ENCODE measurements at places on chromosomes 13 and 19. TPM values are rescaled to one million over a fixed set of nuclear protein-coding genes. Genes with fewer than 3 reads are reported as not detected.

DNA sequence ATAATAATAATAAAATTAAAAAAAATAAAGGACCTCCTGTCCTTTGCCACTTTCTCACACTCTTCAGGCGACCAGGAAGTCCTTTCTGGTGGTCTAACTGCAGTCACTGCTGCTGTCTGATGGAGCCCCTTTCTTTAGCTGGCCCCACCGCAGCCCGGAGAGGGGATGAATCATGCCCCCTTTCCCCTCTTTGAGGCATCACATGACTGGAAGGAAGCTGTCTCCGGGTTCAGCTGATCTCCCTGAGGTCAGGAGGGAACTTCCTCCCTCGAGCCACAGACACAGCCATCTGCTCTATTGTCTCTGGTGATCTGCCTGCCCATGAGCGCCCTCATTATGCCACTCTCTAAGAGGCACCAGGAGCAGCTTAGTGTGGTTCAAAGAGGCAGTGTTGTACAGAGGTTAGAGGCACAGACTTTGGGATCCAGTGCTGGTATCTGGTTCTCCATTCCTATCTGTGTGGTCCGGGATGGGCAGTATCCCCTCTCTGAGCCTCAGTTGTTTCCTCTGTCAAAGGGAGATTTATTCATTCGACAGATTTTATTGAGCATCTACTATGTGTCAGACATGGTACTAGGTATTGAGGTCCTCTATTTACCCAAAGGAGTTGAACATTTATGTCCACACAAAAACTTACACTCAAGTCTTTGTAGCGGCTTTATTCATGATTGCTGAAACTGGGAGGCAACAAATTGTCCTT lies 30.0 kb downstream of the VAV1 start:
- H3K27me3 ChIP-seq = no peaks in the 10 kb centered on the region
- peak overlapping the region; percentile 40 for H3K4me3 ChIP-seq
- H3K27ac ChIP-seq = peak overlapping the region; percentile 63
- peak; percentile 74 for DNase-seq
- peaks cover 13% of the 10 kb centered on the region for H3K4me1 ChIP-seq
- no peaks in the 10 kb centered on the region for H3K36me3 ChIP-seq

USF2 gene
- total RNA-seq = 152 TPM

- H3K4me1 ChIP-seq = no peaks in the 10 kb centered on the region
- no peak for DNase-seq
- H3K36me3 ChIP-seq = no peaks in the 10 kb centered on the region
- H3K27ac ChIP-seq = no peak overlapping the region
- H3K27me3 ChIP-seq = no peaks in the 10 kb centered on the region
Observed at GRCh38 chr13:91126806-91127205, 220.7 kb upstream of the MIR17HG start.

KIRREL2 gene
- total RNA-seq = not detected

GRCh38 chr19:55913643-55914268 lies 18.4 kb downstream of the NLRP13 start:
- H3K4me3 ChIP-seq = no peak overlapping the region
- no peak for DNase-seq
- H3K27ac ChIP-seq = no peak overlapping the region
- H3K4me1 ChIP-seq = no peaks in the 10 kb centered on the region

DNA sequence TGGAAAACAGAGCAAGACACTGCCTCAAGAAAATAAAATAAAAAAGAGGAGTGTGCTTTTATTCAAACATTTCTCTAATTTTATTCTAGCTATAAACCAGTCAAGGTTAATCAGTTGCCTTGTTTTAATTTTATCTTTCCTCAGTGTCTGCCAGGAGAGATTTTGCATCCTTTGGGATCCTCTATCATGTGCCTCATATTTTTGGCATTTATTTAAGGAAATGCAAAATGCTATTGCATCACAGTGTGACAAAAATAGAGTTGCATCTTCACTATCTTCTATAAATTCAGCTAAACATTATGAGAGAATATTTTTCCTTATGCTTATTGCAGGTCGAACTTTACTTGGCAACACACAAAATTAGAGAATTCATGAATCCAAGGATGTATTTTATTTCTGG lies 639.0 kb upstream of the KLF12 start:
- H3K4me3 ChIP-seq = no peak overlapping the region
- no peaks in the 10 kb centered on the region for H3K36me3 ChIP-seq
- DNase-seq = no peak
- H3K27ac ChIP-seq = no peak overlapping the region

DNA sequence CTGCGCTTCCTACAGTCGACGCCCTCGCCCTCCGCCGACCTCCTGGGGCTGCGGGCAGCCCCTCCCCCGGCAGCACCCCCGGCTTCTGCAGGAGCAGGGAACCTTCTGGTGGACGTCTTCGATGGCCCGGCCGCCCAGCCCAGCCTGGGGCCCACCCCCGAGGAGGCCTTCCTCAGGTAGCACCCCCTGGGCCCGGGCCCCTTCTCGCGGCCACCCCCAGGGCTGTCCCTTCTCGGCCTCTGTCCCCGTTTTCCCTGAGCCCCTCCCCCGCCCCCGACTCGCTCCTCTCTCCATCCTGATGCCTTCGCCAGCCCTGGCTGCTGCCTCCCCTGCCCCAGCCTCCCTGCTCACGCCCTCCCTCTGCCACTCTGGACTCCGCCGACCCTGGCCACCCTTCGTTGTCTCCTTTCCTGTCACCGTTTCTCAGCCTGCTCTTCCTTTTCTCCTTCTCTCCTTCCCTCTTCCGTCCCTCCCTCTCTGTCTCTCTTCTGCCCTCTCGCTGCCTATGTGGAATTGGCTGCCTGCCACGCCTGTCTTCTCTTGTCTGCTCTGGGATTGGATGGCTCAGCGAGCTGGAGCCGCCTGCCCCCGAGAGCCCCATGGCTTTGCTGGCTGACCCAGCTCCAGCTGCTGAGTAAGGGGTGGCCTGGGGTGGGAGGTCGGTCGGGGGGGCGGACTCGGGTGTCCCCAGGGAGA lies 11.0 kb downstream of the FUZ start:
- H3K27me3 ChIP-seq = no peaks in the 10 kb centered on the region
- DNase-seq = no peak
- H3K27ac ChIP-seq = no peak overlapping the region
- peak overlapping the region; percentile 10 for H3K4me3 ChIP-seq
- peaks cover 60% of the 10 kb centered on the region for H3K36me3 ChIP-seq

- H3K27me3 ChIP-seq = no peaks in the 10 kb centered on the region
- H3K4me1 ChIP-seq = no peaks in the 10 kb centered on the region
- no peak for DNase-seq
- H3K4me3 ChIP-seq = no peak overlapping the region
- no peaks in the 10 kb centered on the region for H3K36me3 ChIP-seq
Observed at GRCh38 chr13:92260363-92260762, 861.9 kb downstream of the GPC5 start.

C1QTNF9 gene
- total RNA-seq = not detected

DNA sequence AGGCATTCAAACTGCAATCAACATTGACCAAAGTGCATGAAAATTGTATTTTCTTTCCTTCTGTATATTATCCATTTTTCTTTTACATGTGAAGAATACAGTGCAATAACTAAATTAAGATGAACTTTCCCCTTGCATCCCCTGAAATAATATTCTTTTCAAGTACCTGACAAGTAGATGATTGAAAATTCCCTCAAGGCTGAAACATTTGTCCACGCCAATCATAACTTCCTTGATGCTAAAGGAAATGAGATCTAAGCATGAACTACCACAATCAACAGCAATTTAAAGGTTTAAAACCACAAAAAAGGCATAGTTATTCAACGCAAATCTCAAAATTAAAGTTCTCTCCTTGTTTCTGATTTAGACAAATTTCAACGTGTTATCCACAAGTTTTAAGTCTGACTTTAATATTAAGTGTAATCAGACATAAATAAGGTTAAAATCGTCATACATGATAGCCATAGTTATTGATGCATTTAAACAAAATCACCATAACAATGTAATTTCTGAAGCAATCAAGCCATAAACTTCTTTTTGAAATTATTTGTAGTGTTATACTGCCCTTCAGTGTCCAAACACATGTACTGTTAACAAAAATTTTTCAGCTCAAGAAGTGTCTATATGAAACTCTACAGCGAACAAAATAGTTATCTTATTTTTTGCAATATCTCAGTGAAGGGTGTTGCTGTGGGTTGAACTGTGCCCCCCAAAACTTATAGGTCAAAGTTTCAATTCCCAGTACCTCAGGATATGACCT lies 169.5 kb downstream of the DCLK1 start:
- DNase-seq = no peak
- H3K27me3 ChIP-seq = no peaks in the 10 kb centered on the region
- no peaks in the 10 kb centered on the region for H3K36me3 ChIP-seq
- H3K4me3 ChIP-seq = no peak overlapping the region
- H3K27ac ChIP-seq = no peak overlapping the region

OR7C1 gene
- not detected for total RNA-seq

- no peak overlapping the region for H3K27ac ChIP-seq
- no peak for DNase-seq
- H3K27me3 ChIP-seq = no peaks in the 10 kb centered on the region
Observed at GRCh38 chr19:10116085-10116865, 3.4 kb downstream of the EIF3G start.

GRCh38 chr19:46393456-46394401 lies 19.6 kb downstream of the CCDC8 start:
- H3K27ac ChIP-seq = no peak overlapping the region
- no peak overlapping the region for H3K4me3 ChIP-seq
- peaks cover under 1% of the 10 kb centered on the region for H3K27me3 ChIP-seq
- H3K36me3 ChIP-seq = peaks cover 25% of the 10 kb centered on the region

GRCh38 chr13:106415971-106416370 lies 119.5 kb downstream of the EFNB2 start:
- no peak overlapping the region for H3K4me3 ChIP-seq
- H3K36me3 ChIP-seq = no peaks in the 10 kb centered on the region
- no peaks in the 10 kb centered on the region for H3K4me1 ChIP-seq
- DNase-seq = no peak

- H3K27me3 ChIP-seq = no peaks in the 10 kb centered on the region
- no peak overlapping the region for H3K4me3 ChIP-seq
- no peaks in the 10 kb centered on the region for H3K36me3 ChIP-seq
- H3K27ac ChIP-seq = no peak overlapping the region
Observed at GRCh38 chr13:21949818-21950429, 279.1 kb downstream of the FGF9 start.

ZFP28 gene
- 7.1 TPM for total RNA-seq

All from upper lobe of right lung (tissue), 1 donor.